Effector memory CD4-positive, alpha-beta T cell (primary cell): ENCODE measurements at places on chromosomes 4 and X.

GRCh38 chr4:103091601-103092223 lies 7.9 kb downstream of the BDH2 start:
- DNase-seq: peak; percentile 29

DNA sequence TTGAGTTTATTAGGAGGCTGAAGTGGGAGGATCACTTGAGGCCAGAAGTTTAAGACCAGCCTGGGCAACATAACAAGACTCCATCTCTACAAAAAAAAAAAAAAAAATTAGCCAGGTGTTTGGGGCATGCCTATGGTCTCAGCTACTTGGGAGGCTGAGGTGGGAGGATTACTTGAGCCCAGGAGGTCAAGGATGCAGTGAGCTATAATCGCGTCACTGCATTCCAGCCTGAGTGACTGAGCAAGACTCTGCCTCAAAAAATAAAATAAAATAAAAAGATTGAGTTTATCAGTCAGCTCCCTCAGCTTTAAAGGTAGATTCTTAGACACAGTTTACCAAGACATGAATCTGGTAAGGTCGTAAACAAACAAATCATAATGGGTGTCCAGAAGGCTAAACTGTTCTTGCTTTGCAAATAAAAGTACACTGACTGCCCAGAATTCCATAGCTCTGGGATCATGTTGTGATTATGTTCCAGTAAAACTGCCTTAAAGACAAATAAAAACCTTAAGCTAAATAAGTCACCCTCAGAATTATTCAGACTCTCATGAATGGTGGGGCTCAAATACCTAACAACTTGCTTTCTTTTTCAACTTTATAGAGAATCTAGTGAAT lies 18.7 kb downstream of the APOO start:
- no peak for DNase-seq

DNA sequence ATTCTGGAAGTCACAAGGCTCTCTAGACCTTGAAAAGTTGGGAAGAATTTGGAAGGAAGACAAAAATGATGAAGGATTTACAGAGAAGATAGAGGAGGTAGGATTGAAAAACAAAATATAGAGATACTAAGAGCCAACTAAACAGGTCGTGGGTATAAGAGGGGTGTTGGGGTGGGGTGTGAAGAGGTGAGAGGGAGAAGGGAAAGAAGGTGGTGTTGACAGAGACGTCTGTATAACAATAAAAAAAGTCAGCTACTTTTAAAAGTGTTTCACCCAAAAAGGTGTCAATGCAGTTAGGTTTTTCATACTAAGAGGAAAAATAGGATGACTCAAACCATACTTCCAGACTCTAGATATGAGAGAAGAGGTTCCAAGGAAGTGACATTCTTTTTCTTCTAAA lies 33.0 kb upstream of the MAP3K15 start:
- DNase-seq: no peak

- DNase-seq: no peak
These were observed 217.9 kb downstream of the HS6ST2 start for GRCh38 chrX:132740316-132741123.

- DNase-seq: no peak
These were observed 50.0 kb downstream of the KDR start for GRCh38 chr4:55075376-55075775.
